Lower leg skin (tissue), 4 donors: ENCODE measurements at places on chromosomes 5 and 9. TPM values are rescaled to one million over a fixed set of nuclear protein-coding genes. Genes with fewer than 3 reads are reported as not detected.

DNA sequence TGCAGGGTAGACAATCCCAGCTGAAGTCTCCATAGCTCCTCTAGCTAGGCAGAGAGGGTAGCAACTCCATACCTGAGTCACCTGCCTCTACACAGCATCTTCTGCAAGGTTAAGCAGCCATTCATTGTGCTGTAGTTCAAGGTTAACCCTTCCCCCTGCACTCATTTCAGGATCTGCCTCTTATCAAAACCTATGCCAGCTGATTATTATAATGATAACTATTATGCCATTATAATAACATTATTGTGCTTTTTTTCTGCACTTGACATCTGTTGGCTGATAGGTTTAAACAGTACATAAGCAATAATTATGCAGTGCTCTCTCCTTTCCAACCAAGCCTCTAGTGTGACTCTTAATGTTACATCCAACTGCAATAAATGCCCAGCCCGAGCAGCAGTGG, 17.3 kb downstream of the SIL1 start:
- no peak for DNase-seq

The LHX3 gene
- not detected for total RNA-seq

The HIGD2A gene
- total RNA-seq = 141 TPM

- DNase-seq = no peak
Measured at GRCh38 chr9:3962971-3963642, 336.8 kb downstream of the GLIS3 start.

- no peak for DNase-seq
Measured at GRCh38 chr9:121610638-121610953, 40.8 kb upstream of the DAB2IP start.

DNA sequence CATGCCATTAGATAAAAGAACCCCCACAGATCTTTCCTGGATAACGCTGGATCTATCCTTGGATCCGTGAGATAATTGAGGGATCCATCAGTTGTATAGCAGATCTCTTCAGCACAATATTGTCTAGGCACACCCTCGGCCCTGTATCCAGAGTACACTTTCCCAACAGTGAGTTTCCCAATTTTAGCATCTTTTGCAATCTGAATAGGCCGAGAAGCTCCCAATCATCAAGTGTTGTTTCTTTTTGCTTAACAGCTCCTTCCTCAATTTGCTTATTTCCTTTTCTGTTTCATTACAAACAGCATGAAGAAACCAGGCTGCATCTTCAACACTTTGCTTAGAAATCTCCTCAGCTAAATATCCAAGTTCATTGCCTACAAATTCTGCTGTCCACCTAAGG, 4.4 kb upstream of the SPTLC1 start:
- no peak for DNase-seq

DNA sequence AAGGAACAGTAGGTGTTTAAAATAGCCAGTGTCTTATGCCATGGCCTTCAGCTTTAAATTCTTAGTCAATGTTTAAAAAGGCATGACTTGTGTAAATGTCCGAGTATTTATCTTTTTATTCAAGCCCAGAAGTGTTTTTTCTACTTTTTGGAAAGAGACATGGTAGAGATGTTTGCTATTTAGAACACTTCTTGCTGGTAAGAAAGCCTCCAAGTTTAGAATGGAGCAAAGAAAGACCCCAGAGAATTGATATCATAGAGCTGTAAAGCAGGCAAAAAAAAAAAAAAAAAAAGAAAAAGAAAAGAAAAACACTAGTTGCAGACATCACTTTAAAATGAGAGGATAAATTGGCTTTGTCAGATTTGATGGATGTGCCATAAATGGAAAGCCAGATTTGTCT, 375.1 kb downstream of the TMEM167A start:
- DNase-seq = no peak

- DNase-seq = no peak
Measured at GRCh38 chr5:44646016-44646415, 162.7 kb upstream of the MRPS30 start.
